ENCODE measurements at places on chromosomes 11 and 22.

DNA sequence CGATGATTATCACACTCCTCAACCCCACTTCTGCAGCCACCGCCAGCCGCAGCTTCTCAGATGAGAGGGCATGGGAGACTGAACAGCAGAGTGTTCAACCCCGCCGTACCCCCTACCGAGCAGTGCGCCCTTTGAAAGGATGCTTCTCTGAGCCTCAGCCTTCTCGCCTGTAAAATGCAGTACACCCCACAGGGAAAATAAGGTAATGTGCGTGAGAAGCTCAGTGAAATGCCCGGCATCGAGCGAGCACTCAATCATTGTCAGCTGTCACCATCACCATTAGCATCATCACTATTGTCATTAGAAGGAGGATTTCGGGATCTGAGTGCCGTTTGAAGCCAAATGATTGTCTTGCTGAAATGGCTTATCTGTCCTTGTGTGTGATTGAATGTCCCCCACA, 13.6 kb downstream of the TRIM29 start:
- no peak for DNase-seq

- DNase-seq = no peak
Measured at GRCh38 chr11:59195586-59195985, 17.1 kb downstream of the MPEG1 start.

GRCh38 chr22:42365111-42365865, 66.9 kb downstream of the NFAM1 start:
- no peak for DNase-seq

GRCh38 chr11:65431451-65432099, 9.0 kb downstream of the NEAT1 start:
- no peak for DNase-seq

DNA sequence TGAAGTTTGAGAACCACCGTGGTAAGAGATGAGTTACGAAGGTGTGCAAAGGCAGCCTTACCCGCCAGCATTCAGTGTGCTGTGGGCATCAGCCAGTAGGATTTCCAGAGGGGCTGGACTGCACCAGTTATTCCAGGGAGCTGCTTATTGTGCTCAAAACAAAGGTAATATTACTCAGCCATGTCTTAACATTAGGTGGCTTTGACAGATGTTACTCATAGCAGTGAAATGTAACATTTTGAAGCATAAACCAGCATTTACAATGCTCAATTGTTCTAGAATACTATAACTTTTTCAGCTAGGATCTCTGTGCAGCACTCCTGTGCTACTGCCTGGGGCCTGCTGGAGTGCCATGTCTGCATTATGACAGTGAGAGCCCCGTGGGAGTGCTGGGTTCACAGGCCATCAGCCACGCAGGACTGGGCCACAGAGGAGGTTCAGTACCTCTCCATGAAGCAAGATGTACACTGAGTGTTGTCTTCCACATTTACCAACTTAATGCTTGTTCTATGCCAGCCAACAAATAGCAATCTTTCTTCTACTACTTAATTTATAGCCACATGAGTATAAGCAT, 238.1 kb downstream of the CADM1 start:
- DNase-seq = no peak

Data from activated CD4-positive, alpha-beta T cell treated with anti-CD3 and anti-CD28 coated beads, Interleukin-2, amount 10 ng/mL, durations not matched to agents 7 days and 5 days (primary cell).